ENCODE measurements at places on chromosomes 11 and 22. TPM values are rescaled to one million over a fixed set of nuclear protein-coding genes. Genes with fewer than 3 reads are reported as not detected.

DNA sequence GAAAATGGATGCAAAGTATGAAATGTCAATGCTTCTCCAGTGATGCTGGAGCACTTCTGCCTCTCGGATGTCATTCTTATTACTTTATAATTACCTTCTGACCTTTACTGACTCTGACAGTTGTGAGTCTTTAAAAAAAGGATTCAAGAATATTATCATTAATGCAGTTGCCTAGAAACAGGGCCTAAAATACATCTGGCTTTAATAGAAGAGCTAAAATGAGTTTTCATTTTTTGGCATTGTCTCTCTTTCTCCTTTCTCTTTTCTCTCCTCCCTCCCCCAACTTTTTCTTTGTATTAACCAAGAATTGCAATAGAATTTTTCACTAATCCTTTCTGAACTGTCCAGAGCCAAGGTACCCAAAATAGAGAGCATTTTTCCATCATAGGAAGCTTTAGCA is 45.9 kb downstream of the FDX1 start:
- DNase-seq = no peak

GRCh38 chr11:17810041-17810440 is 75.5 kb downstream of the KCNC1 start:
- DNase-seq = no peak

GRCh38 chr11:103601225-103601846 is 435.1 kb upstream of the DDI1 start:
- peak; percentile 37 for DNase-seq

- no peak for DNase-seq
These were observed 5.9 kb downstream of the ACP2 start for GRCh38 chr11:47242596-47243192.

DNA sequence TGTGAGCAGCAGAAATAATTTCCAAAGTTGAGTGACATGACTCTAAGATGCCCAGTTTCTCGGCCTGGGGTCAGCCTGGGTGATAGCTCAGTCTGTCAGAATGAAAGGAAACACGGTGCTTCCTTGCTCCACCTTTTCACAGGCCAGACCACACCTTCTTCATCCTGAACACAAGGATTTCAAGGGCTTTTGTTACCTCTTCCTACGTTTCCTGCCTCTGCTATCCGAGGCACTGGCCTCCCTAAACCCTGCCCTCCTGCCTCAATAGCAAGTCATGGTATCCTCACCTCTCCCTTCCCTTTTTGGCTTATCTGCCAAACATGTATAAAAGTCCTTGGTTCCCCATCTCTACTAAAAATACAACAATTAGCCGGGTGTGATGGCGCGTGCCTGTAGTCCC is 1.7 kb upstream of the OR51E1 start:
- DNase-seq = no peak

- no peak for DNase-seq
These were observed 15.4 kb upstream of the IFITM3 start for GRCh38 chr11:335779-336658.

GRCh38 chr11:2097356-2097997 is 41.7 kb downstream of the IGF2 start:
- DNase-seq = no peak

GRCh38 chr22:37758694-37759093 is 49.0 kb upstream of the GCAT start:
- no peak for DNase-seq

- no peak for DNase-seq
These were observed 637.8 kb downstream of the BRD1 start for GRCh38 chr22:49189871-49190270.

DNA sequence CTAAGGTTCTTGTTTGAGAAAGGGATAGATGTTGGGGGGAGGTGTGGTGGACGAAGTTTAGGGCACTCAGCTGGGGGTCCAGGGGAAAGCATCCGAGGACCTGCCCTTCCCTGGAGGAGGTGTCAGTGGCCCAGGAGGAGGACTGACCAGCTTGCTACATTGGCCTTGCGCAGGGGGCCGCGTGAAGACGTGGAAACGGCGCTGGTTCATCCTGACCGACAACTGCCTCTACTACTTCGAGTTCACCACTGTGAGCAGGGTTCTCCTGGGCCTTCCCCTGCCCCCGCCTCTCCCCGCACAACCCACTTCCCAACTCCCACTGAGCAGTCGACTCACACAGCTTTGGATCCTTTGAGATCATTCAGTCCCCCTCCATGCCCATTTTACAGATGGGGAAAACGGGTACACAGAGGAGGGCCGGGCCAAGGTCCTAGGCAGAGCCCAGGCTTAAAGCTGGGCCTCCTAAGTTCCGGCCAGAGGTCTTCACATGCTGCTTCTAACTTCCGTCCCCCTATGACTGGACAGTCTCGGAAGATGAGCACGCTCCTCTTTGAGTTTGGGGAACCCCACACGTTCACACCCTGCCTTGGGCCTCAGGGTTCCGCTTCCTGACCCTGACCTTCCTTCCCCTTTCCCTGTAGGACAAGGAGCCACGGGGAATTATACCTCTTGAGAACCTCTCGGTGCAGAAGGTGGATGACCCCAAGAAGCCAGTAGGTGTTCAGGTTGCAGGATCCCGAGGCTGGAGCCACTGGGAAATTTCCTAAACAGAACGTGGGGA is 28.7 kb downstream of the CYTH4 start:
- DNase-seq = no peak

DNA sequence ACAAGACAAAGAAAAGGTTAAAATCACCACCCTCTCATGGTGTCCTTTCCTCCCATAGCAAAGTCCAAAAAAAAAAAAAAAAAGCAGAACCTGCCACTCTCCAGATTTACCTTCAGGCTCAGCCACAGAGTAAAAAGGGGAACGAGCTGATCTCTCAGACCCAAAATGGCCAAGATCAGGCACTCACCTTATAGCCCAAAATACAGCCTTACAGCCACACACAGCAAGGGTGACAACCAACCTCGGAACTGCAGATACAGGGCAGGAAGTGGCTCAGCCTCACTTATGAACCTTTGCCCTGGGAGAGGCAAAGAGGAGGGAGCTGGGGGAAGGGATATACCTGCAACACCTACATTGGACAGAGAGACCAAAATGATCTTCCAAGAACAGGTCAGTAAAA is 4.5 kb downstream of the FHIP1B start:
- DNase-seq = peak; percentile 29

GRCh38 chr11:68509066-68509465 is 48.5 kb downstream of the PPP6R3 start:
- no peak for DNase-seq

GRCh38 chr11:20042045-20042639 is 118.1 kb downstream of the DBX1 start:
- DNase-seq = no peak

GRCh38 chr22:38177926-38178604 is 3.6 kb downstream of the PLA2G6 start:
- DNase-seq = no peak

DNA sequence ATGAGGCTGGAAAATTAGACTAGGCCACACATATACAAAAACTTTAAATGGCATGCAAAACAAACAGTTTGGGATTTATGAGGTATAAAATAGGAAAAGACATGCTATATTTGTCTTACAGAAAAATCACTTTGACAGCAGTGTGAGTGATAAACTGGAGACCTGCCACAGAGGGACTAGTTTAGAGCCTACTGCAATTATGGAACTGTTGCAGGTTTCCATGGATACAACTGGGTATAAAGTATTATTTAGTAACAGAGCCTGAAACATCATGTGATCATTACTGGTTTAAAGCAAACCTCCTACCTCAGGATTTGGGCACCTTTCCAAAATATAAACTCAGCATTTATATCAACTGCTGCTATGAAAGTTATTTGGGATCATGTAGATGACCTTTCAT is 1032.5 kb downstream of the DLG2 start:
- no peak for DNase-seq

GRCh38 chr11:116353589-116353988 is 419.2 kb downstream of the BUD13 start:
- no peak for DNase-seq

GRCh38 chr22:36619797-36620399 is 83.7 kb downstream of the CACNG2 start:
- no peak for DNase-seq

- DNase-seq = no peak
These were observed 33.5 kb downstream of the GDPD4 start for GRCh38 chr11:77267962-77268361.

GRCh38 chr11:64437426-64437825 is 78.5 kb downstream of the RPS6KA4 start:
- DNase-seq = no peak

DNA sequence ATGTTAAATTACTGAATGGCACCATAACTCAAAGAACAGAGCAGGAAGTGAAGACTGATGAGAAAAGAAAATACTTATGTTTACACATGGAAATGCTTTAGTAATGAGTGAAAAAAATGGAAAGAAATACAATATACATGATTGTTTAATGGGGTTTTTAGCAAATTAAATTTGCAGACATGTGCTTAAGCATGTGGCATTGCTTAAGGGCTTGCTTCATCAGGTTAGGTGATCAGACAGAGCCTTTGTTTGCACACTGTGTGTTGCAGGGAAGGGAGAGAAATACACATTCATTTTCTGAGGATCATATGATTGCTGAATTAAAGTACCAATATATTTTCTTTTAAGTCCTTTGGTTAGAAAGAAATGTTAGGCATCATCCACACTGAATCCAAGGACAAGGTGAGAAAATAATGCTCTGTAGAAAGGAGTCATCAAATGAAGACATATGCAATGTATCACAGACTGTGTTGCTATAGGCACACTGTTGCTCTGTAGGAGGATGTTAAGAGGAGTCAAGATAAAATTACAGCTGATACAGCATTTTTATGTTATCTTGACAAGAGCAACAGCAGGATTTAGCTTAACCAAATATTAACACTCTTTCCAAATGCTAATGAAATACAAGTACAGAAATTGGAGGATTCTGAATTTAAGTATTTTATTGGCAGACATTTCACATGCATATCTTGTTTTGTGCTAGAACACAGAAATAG is 23.4 kb upstream of the ARHGAP20 start:
- no peak for DNase-seq

DNA sequence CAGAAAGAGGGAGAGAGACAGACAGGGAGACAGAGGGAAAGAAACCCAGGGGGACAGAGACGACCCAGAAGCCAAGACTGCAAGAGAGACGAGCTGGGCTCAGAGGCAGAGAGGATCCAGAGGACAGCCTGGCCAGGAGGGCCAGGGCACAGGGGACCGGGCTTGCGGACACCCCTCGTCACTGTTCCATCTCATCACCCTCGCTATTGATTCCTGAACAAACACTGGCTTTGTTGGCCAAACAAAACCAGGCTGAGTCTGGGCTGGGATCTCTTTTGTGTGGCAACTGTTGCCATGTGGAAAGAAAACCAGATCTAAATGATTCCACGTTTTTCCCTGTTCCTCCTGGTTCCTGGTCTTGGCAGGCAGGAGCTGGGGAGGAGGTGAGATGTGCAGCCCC is 339.4 kb downstream of the MN1 start:
- no peak for DNase-seq

DNA sequence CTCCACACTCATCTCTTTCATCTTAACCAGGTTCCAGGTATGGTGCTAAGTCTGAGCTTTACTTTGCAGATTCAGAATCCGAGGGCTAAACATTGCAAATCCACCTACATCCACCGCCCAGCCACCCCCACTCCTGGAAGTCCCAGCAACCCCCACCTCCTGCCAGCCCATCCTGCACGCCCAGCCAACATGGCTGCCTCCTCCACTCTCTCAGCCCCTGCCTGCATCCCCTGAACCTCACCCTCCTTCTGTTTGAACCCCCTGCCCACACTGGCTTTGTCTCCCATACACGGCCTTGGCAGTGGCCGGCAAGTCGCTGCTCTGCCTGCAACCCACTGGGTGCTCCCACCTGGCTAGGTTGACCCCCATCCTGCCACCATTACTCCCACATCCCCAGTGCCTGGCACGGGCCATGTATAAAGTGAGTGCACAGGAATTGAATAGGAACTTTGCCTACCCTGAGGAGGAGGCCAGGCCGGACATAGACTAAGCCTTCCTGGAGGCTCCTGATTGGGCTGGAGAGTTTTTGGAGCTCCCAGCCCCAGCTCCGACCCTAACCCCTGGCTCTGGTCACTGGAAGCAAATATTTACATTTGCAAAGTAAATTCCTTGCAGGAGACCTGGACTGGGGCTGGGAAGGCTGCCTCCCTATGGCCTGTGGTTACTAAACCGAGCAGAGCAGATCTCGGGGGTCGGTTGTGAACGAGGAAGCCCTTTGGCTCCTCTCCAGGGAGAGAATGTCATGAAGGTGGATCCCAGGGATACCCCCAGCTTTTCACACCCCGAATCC is 14.4 kb downstream of the EMID1 start:
- no peak for DNase-seq

- no peak for DNase-seq
These were observed 40.3 kb upstream of the A4GALT start for GRCh38 chr22:42760806-42761565.

- no peak for DNase-seq
These were observed 11.0 kb downstream of the NRXN2 start for GRCh38 chr11:64711956-64712362.

GRCh38 chr22:40605761-40606160 is 30.8 kb downstream of the MRTFA start:
- DNase-seq = no peak

DNA sequence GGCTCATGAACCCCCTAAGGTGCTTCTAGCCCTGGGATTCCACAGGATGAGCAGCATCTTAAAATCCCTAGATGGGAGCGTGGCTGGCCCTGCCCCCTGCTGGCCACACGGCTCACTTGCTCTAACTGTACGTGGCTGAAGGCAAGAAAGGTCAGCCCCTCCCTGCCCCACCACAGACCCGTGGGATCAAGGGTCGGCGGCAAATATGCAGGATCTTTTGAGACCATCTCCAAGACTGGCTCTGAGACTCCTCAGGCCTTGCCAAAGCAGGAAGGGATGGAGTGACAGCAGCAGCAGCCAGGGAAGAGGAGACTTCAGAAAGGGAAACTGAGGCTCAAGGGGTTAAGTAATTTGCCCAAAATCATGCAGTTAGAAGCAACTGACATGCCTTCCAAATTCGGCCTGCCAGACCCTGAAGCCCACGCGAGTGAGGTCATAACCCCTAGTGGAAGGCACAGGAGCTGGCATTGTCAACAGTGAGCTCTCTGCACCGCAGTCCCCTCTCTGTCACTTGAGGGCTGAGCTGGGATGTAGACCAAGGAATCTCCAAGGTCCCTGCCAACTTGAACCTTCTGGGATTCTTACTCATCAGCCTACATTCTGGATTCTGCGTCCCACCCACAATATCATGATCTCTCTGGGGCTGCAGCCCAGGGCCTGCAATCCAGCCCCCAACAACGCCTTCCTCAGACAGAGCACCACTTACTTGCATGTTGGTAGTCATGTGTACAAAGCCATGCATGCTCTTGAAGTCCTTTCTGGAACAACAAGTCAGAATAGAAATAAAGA is 31.4 kb downstream of the CREB3L1 start:
- DNase-seq = peak; percentile 82

- peak; percentile 40 for DNase-seq
These were observed 16.1 kb downstream of the ALKBH8 start for GRCh38 chr11:107549253-107549953.

The IGLL1 gene
- not detected for total RNA-seq

The KDM4D gene
- total RNA-seq = 1.6 TPM

The TESMIN gene
- 6.6 TPM for total RNA-seq

The IL18BP gene
- 6.6 TPM for total RNA-seq

The OR51S1 gene
- not detected for total RNA-seq

The CSF2RB gene
- total RNA-seq = 0.48 TPM

The RELA gene
- total RNA-seq = 76.5 TPM

The SCGB1D2 gene
- not detected for total RNA-seq

The ROM1 gene
- total RNA-seq = 1.5 TPM

The ANO5 gene
- 0.02 TPM for total RNA-seq

The OR5P2 gene
- total RNA-seq = not detected

The SLC1A2 gene
- not detected for total RNA-seq

The LRRC74B gene
- not detected for total RNA-seq

The RAB36 gene
- 0.31 TPM for total RNA-seq

The IGLL5 gene
- total RNA-seq = not detected

The ALDH3B1 gene
- total RNA-seq = not detected

The OR5L2 gene
- not detected for total RNA-seq

The BEST1 gene
- total RNA-seq = 0.48 TPM

The MFRP gene
- not detected for total RNA-seq

Measured in activated CD4-positive, alpha-beta memory T cell treated with anti-CD3 and anti-CD28 coated beads for 36 hours (primary cell).